HuH-7 (cell line): ENCODE measurements at places on chromosomes 13 and 19.

- DNase-seq = no peak
Measured at GRCh38 chr13:79772811-79773210, 291.9 kb downstream of the NDFIP2 start.

DNA sequence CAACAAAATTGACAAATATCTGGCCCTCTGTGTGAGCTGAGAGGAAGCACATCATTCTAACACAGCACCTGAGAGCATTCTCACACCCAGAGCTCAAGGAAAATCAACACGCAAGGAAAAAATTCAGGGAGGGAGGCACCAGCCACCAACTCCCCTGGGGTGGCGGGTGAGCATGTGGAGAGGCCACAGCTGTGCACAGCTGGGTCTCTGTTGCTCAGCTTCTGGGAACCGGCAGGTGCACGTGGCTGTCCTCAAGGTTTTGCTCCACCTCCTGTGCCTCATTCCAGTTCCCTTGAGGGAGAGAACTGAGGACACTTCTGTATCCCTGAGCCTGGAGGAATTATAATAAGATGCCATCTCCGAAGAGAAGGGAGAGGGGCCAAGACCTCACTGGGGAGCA, 134.0 kb downstream of the USP12 start:
- DNase-seq = no peak

DNA sequence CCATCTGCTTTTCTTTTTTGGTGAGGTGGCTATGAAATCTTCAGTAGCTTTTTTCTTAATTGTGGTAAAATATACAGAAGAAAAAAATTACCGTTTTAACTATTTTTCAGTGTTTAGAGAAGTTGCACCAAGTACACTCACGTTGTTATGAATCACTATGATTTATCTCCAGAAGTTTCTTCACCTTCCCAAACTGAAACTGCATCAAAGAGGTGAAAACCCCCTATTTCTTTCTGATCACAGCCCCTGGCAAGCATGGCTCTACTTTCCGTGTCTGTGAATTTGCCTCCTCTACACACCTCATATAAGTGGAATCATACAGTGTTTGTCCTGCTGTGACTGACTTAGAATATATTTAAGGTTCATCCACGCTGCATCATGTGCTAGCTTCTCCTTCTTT, 15.6 kb upstream of the SIGLEC10 start:
- no peak for DNase-seq

DNA sequence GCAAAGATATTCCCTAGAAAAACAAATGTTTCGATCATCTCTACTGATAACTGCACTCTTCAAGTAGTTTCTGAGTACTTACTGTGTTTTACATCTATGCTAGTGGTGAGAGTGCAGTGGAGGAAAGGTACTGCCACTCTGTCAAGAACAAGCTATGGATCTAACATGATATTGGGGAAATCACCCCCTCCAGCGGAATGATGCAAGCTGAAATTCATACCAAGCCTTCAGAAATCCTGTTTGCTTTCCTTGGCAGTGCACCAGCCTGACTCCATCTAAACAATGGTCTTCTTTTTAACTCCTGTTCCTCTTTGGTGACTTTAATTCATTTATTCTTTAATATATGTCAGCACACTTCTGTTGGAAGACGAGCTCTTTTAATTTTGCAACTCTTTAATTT, 238.0 kb downstream of the PCDH9 start:
- no peak for DNase-seq
